ENCODE measurements at places on chromosomes 7 and 10.

DNA sequence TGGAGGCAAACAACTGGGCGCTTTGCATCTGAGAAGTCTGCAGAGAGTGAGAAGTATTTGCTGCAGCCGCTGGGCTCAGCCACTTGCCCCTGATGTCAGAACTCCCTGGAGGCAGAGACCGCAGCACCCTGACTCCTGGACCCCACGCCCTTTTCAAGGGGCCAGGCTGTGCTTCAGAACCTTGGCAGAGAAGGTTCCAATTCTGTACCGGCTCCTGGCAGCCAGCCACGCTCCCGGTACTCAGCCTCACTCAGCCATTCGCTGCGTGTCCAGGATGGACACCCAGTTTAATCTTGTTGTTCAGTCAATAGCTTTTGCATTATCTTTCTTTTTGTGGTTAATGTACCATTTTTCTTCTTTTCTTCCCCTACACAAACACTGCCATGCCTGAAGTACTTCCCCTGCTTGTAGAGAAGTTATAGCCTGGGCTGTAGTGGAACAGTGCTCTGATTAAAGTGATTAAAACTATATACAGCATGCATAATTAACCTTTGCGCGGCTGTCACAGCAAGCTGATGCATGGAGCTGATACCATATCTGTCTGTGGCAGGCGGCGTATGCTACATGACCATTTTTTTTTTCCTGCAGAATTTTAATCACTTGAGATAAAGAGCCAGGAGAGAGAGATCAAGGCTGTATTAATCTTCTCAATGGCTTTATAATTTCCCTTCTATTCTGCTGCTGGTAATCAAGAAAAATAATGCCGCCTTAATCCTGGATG, 578.5 kb downstream of the SDK1 start:
- no peak for DNase-seq

GRCh38 chr10:35770817-35771355, 128.8 kb upstream of the FZD8 start:
- DNase-seq: no peak

DNA sequence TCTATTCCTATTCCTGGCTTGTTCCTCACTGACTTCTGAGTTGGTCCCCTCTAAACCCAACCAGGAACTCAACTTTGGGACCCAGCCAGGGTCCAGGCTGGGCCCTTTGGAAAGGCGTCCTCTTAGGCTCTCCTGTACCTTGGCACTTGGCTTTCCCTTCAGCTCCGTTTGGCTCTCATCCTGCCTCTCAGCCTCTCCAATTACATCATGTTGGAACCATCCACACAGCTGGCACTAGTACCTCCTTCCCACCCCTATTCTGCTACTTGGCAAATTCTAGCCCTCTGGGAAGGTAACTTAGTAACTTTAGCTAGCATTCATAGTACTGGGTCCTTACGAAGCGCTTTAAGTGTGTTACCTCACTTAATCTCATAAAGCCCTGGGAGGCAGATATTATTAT, 205.3 kb upstream of the HABP2 start:
- no peak for DNase-seq

DNA sequence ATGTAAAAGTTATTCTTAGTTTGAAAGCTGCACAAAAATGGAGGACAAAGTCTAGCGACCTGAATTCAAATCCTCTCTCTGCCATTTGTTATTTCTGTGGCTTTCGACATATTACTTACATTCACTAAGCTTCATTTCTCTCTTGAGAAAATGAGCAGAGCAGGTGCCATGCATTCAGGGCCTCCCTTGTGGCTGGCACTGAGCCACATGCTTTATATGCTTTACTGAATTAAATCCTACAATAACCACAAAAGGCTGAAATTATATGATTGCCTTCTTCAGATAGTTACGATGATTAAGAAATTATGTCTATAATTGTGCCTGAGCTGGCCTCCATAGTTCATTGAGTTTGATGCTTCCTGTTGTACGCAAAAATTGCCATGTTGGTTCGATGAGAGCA, 98.7 kb downstream of the NPSR1 start:
- DNase-seq: no peak

DNA sequence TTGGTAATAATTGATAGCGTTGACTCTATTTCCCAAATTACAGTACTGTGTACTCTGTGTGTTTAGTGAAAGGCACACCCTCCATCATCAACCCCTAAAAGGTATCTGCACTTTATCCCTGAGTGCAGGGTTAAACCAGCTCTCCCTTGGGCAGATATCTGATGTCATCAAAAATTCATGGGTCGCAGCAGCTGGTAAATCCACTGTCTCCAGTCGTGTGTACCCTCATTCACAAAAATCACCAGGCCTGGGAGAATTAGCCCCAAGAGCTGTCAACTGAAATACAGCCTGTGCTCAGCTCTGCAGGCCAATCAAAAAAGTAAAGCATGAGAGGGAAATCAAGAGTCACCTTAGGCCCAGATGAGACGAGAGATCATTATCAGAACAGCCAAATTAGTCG, 103.7 kb downstream of the HIP1 start:
- DNase-seq: no peak

GRCh38 chr7:155860840-155861479, 48.7 kb upstream of the SHH start:
- no peak for DNase-seq

DNA sequence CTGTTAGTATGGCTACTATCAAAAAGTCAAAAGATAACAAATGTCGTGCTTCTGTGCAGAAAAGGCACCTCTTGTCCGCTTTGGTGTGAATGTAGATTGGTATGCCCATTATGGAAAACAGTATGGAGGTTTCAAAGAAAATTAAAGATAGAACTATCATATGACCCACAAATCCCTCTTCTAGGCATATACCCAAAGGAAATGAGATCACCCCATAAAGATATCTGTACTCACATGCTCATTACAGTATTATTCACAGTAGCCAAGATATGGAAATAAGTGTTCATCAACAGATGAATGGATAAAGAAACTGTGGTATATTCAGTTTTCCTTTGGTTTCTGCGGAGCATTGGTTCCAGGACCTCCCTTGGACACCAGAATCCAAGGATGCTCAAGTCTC, 180.5 kb upstream of the PPP1R3A start:
- no peak for DNase-seq

GRCh38 chr10:24722676-24723385, 856 bp downstream of the ARHGAP21 start:
- peak; percentile 46 for DNase-seq

- DNase-seq: no peak
Observed at GRCh38 chr10:12412666-12413368, 63.5 kb downstream of the CAMK1D start.

DNA sequence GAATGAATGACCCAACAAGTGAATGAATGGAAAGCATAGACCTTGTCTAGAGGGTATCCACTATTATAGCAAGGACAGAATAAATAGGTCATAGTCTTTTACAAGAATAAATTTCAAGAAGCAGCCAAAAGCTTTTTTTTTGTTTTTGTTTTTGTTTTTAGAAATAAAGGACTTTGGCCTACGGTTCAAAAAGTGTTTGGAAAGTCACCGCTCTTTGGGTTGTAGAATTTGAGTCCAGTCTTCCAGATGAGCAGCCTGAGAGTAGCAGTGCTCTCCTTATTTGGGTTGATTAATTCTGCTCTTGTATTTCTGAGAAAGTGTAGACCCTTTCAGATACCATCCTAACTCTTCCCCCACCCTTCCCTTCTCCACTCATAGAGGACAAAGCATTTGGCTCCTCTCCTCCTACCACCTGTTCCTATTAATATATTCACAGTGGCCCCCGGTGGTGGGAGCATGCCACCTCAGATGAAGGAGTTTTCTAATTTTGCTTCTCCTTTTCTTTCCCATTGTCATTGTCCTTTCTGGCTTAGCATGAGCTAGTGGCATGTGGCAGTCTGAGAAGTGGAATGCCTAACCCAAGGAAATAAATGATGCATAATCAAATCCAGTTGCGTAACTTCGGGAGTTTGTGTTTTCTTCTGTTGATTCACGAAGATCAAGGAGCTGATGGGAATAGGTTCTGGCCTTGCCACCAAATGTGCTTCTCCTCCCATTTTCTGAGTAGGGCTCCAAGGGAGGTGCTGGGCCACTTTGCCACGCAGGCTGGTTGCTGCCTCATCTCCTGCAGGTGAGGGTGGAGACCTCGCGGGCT, 114.7 kb downstream of the CHN2 start:
- no peak for DNase-seq

- no peak for DNase-seq
Observed at GRCh38 chr7:21565614-21566013, 22.8 kb downstream of the DNAH11 start.

Measured in 8988T (cell line).